ENCODE measurements at places on chromosomes 1 and 21.
A peak's percentile ranks its signal among the peaks of the same experiment; 100 is the strongest.

DNA sequence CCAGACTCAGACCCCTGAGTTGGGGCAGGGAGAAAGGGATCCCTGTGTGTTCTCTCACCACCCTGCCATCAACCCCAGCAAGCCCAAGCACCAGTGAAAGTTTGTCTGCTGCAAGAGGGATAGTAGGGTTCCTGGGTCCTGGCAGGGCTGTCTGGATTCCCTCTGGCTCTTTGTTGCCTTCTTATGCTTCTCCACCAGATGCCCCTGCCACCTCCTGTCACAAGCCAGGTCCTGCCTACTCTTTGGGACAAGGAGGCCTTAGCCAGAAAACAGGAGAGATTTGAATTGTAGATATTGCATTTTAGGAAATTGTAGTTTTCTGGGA lies 21.7 kb downstream of the UBE2T start:
- no peak for DNase-seq

DNA sequence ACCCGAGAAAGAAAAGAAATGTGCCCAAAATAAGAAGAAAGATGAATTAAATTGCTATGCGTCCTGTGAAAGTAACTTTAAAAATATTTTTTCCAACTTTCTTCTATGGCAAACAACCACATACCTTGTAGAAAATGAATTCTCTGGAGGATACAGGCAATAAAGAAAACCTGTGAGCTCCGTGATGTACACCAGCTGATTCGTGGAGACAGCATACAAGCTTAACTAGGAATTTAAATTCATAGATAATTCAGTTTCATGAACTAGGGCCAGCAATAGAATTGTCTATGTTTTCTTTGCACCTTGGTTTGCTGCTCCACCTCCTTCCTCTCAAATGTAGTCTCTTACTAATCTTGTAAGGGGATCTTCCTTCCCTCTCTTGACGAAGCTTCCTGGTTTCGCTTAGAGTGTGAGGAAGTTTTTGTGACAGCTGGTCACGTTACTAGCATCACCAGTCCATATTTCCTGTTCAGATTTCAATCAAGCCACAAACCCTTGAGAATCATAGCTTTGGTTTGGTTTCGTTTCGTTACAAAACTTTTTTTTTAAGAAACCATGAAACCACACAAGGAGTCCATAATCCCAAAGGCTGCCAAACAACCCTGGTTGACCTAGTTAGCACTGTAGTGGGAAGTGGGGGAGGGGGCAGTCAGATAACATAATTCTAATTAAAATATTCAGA lies 35.8 kb downstream of the GREM2 start:
- no peak for DNase-seq

GRCh38 chr21:31222142-31222541 lies 121.9 kb downstream of the TIAM1 start:
- DNase-seq: no peak

GRCh38 chr1:181014477-181015250 lies 8.0 kb downstream of the STX6 start:
- no peak for DNase-seq

GRCh38 chr1:101928829-101929228 lies 67.9 kb downstream of the OLFM3 start:
- no peak for DNase-seq

- no peak for DNase-seq
These were observed 29.2 kb upstream of the AGPAT3 start for GRCh38 chr21:43835861-43836260.

DNA sequence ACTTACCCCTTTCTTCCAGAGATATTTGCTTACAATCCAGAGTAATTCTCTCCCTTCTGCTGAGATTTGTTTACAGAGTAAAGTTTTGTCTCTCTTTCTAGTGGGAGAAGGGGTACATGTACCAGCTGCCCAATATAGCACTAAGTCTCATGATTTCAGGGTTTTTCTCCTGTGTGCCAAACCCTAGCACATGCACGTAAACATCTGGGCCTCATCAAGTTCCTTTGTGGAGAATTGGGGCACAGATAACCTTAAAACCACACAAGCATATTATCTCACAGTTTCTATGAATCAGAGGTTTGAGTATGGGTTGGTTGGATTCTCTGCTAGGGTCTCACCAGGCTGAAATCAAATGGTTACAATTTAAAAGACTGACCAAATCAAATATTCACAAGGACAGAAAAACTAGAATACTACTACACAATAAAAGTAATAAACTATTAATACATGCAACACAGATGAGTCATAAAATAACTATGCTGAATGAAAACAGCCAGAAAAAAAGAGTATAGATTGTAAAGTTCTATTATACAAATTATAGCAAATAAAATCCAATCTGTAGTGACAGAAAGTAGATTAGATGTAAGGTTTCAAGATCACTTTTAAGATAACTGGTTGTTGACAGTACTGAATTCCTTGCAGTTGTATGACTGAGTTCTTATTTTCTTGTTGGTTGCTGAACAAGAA lies 347.4 kb upstream of the PTBP2 start:
- no peak for DNase-seq

DNA sequence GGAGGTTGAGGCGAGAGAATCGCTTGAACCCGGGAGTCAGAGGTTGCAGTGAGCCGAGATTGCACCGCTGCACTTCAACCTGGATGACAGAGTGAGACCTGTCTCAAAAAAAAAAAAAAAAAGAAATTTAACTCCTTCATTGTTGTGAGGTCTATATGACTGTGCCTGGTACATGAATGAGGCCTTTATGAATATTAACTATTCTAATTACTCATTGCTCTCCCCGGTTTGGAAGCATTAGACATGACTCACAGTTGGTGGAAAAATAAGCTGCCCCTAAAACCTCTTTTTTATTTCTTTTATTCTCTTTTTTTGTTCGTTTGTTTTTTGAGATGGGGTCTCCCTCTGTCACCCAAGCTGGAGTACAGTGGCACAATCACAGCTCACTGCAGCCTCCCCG lies 3.3 kb downstream of the NPPB start:
- no peak for DNase-seq

DNA sequence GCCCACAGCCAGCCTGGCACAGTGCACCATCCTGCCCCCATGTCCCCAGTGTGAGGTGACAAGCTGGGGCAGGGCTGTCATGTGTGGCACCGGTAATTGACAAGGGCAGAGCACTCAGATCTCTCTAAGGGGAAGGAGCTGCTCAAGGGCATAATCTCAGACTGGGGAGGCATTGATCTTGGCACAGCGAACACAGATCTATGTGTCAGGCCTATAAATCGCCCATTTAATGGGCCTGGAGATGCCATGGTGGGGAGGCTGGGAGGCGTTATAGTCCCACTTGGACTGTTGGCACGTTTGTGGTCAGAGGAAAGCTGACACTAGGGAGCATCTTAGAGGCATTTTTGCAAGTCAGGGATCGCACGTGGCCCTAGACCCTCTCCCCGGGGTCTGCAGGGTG lies 594.1 kb downstream of the PTPRU start:
- DNase-seq: no peak

DNA sequence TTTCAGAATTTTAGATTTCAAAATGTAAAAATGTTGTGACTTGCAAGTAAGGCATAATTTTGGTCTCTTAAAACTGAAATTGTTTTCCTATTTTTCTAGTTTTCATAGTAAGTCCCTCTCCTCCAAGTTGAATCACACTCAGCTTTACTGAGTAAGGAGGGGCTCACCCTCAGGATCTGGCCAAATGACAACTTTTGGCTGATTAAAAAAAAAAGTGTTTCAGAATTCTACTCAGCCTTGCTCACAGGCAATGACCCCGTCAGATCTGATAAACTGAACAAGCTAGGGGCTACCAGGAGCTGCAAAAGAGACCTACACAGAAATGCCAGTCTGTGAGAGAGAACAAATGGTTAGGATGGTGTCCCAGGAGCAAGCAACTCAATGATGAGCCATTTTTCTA lies 159.8 kb downstream of the PBX1 start:
- no peak for DNase-seq

DNA sequence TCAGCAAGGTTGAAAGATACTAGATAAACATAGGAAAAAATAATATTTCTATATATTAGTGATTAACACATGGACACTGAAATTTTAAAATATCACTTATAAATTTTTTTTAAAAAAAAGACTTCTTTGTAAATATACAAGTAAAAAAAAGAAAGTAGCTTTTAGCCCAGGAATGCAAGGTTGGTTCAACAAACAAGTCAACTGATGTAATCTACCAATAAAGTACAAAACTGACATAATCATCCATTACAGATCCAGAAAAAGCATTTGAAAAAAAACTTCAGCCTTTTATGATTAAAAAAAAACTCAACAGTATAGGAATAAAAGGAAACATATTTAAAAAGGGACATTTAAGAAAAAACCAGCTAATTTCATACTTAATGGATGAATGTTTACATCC lies 48.4 kb downstream of the TRMT1L start:
- DNase-seq: no peak

GRCh38 chr1:61083807-61084440 lies 1.6 kb downstream of the NFIA start:
- DNase-seq: no peak

- no peak for DNase-seq
These were observed 49.4 kb upstream of the PPP2R5A start for GRCh38 chr1:212235857-212236256.

DNA sequence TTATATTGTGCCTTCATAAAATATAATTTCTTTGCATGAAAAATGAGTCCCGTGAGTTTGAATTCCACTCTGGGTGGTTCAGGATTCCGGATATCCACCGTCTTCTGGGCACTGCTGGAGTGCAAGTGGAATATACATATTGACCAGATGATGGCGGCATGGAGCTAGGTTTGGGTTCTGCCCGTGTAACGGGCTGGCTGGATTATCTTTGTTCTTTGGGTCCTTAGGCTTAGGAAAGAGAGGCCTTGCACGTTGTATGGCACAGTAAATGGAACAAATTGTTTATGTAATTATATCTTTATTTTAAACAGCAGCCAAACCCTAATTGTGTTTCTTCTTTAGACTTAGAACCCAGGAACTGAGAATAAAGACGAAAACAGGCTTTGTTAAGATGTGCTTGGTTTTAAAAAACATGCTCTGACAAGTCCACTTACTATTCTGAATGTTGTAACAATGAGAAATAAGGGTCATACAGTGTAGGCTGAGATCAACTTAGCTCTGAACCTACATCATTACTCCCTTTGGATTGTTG lies 13.5 kb upstream of the ACBD6 start:
- DNase-seq: peak; percentile 70

GRCh38 chr1:6052543-6053205 lies 7.0 kb downstream of the KCNAB2 start:
- DNase-seq: no peak

GRCh38 chr1:226671277-226671676 lies 67.8 kb downstream of the ITPKB start:
- DNase-seq: peak; percentile 70

DNA sequence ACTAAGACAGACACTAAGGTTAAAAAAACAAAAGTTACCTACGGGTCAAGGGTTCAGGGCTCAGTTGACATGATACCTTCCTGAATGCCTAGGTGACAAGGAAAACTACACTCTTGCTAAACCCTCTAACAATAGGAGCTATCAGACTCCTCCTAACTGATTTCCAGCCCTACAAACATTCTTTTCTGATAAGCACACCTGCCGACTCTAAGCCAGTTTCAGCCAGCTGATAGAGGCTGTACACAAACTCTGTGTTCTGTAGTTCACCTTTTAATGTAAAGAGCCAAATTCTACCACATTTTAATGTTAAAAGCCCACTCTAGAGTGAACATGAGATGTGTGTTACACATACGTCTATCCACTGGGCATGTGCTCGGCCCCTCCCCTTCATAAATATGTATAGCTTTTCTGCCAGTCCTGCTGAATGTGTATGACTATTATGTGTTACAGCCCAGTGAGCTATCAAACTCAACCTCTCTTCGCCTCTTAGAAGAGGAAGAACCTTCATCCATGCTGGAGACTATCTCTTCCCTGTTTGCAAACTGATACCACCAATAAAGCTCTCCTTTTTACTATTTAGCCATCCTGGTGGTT lies 40.0 kb upstream of the FAM163A start:
- no peak for DNase-seq

- no peak for DNase-seq
These were observed 162.5 kb downstream of the TYW3 start for GRCh38 chr1:74895411-74895810.

DNA sequence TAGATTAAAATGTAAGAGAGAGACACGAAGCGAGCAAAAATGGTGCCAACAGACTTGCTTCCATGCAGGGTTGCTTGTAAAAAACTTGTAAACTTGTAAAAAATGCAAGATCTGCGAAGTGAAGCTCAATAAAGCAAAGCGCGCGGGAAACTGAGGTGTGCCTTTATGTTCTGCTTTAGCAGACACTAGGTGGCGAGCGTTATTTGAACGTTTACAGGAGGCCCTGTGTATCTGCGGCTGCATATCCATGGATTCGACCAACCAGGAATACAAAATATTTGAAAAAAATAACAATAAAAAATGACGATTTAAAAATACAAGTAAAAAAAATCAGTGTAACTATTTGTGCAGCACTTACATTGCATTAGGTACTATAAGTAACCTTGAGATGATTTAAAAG lies 1.5 kb downstream of the UBE2G2 start:
- no peak for DNase-seq

DNA sequence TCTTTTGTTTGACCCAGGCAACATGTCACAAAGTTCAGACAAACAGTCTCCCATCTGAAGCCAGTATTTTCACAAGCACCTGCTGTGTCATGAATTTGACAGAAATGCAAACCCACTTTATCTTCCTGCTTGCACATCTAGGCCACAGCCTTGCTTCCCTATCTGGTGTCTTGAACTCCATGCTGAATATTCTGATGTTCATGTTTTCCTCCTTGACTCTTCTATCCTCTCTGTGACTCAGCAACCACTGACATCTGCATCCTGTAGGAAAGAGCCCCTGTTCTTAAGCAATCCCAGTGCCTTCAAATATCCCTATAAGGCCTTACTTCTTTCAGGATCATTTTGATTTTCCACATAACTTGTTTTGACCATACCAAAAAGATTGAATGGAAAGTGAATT lies 6.5 kb downstream of the CD55 start:
- DNase-seq: no peak

DNA sequence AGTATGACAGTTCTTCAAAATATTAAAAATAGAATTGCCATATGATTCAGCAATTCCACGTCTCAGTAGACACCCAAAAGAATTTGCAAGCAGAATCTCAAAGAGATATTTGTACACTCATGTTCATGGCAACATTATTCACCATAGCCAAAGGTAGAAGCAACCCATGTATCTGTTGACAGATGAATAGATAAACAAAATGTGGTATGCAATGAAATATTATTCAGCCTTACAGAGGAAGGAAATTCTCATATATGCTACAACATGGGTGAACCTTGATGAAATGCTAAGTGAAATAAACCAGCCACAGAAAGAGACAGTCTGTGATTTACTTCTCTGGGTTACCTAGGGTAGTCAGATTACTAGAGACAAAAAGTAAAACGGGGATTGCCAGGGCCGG lies 47.0 kb downstream of the NAV1 start:
- no peak for DNase-seq

- DNase-seq: no peak
These were observed 44.4 kb upstream of the PCBP3 start for GRCh38 chr21:45599146-45599581.
